ENCODE measurements at places on chromosomes 1 and 21.

- no peak for DNase-seq
These were observed 10.2 kb upstream of the ATP13A2 start for GRCh38 chr1:17021896-17022295.

DNA sequence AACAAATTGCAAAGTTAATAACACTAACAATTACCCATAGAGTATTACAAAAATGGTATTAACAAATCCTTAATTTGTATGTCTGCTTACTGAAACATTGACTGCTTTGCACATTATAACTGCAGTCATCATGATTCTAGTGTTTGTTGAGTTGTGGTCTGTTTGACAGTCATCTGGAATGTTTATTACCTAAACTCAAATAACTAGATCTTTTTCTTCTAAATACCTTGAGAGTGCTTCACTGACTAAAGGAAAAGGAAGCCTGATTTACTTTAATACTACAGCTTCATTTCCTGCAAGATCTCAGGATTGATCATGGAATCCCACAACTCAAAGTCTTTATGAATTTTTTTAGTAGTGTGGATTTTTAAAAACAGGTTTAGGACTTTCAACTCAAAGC is 70.0 kb downstream of the HMCN1 start:
- DNase-seq, result no peak

DNA sequence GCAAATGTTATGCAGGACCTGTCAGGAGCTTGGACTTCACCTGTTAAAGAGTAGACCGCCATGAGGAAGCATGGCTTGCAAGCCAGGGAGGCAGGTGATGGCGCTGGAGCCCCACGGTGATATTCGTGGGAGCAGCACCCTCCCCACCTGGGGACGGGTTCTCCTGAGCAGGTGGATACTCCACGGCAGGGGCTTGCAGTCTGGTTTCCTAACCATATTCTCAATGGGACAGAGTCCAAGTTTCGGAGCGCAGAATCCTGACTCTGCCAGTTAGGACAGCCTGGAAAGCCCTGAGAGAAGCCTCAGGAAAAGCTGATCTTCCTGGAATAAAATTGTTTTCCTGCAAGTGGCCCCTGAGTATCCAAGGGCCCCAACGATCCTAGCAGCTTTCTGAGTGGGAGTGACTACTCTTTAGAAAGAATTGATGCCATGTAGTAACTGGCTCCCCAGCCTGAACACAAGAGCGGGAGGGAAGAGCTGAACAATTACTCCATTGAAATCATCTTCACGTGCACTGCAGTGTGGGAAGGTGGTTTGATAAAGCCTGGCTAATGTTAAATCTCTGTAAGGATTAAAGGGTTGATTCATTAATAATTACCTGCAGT is 146.3 kb upstream of the RAB4A start:
- no peak for DNase-seq

DNA sequence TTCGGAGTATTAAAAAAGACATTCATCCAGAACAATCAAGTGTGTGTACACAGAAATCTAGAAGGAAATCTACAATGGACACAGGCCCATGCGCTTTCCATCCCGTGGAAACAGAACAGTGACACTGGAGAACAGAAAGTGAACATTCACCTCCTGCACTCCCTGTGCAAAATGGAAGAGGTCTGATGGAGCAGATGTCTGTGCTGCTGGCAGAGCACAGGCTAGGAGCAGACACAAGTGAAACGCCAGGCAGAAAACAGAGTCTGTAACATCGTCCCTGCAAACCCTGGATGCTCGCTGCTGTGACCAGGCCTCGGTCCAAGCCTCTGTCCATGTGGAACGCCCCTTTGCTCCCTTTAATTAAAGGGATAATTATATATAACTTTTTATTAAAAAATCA is 36.1 kb downstream of the SLC45A1 start:
- no peak for DNase-seq

GRCh38 chr1:43550598-43551246 is 20.0 kb downstream of the PTPRF start:
- DNase-seq, result no peak

DNA sequence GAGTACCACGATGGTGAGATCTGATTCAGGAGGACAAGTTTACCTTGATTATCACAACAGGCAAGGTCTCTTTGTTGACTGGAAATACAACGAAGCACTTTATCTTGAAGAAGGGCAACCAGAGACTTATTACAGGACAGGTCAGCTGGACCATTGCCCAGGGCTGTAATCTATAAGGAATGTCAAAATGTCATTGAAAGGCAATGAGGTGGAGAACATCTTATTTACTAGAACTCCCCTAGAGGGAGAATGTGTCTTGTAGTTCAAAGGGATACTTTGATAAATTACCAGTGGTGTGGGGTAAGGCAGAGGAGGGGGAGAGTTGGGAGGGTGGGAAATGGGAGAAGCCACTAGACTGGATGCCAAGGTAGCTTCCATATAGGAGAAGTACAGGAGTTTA is 212.3 kb downstream of the NCAM2 start:
- DNase-seq, result no peak

Measured in activated T-helper 2 cell treated with anti-CD3 and anti-CD28 coated beads, Interferon-gamma antibody, Interleukin-2, Interleukin-4, amounts not matched to agents 10 μg/mL and 5 μg/mL and 100 μg/mL, durations not matched to agents 14 hours and 24 hours and 36 hours (primary cell).